GM23248 (cell line): ENCODE measurements at places on chromosomes 1 and 21.

DNA sequence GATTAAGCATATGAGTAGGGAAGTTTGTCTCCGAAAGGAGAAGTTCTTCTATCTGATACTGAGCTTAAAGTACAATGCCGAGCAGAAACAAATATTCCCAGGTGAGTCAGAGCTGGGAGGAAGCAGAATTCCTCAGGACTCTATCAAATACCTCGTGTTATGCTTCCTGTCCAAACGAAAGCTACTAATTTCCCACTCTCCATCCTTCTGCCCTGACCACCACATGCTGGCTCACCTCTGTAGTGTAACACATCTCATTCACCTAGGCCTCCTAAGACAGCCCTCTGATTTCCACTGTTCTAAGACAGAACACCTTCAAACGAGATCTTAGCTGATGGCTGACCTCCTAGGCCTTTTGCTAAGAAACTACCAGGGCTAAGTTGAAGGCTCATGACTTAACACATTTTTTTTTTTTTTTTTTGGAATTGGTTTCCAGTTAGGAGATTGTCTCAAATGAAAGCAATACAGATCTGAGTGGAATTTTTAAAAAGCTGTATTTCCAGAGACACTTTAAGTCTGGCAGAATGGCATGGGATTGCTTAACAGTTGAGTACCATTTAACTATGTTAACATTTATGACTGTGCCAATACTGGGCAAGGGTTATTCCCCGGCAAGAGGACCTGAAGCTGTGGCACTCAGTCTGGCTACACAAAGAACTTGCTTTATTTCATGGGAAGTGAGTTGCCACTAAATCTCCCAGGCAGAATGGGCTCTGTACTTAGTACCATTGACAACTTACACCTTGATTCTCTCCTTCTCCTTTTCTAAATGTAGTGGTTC, 583.4 kb downstream of the DPYD start:
- no peak for DNase-seq

DNA sequence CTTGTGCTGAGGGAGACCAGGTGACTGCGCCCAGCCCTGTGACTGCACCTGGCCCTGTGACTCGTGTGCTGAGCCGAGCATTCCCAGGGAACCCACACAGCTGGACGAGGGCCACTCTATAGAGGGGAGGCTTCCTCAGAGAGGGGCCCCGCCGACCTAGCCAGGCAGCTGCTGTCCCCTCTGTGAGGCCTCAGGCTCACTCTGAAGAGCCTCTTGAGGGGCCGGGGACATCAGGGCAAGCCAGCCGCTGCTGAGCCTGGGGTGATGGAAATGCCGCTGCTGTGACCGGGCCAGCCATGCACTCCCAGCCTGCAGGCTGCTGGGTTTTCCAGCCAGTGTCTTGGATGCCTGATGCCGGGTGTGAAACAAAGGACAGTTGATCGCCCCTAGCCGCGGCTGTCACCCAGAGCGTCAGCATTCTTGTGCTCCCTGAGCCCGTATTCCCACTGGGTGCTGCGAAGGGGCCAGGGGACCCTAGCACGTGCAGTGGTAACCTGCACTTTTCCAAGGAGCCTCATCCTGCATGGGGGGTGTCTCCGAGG, 17.5 kb downstream of the PFKL start:
- no peak for DNase-seq

DNA sequence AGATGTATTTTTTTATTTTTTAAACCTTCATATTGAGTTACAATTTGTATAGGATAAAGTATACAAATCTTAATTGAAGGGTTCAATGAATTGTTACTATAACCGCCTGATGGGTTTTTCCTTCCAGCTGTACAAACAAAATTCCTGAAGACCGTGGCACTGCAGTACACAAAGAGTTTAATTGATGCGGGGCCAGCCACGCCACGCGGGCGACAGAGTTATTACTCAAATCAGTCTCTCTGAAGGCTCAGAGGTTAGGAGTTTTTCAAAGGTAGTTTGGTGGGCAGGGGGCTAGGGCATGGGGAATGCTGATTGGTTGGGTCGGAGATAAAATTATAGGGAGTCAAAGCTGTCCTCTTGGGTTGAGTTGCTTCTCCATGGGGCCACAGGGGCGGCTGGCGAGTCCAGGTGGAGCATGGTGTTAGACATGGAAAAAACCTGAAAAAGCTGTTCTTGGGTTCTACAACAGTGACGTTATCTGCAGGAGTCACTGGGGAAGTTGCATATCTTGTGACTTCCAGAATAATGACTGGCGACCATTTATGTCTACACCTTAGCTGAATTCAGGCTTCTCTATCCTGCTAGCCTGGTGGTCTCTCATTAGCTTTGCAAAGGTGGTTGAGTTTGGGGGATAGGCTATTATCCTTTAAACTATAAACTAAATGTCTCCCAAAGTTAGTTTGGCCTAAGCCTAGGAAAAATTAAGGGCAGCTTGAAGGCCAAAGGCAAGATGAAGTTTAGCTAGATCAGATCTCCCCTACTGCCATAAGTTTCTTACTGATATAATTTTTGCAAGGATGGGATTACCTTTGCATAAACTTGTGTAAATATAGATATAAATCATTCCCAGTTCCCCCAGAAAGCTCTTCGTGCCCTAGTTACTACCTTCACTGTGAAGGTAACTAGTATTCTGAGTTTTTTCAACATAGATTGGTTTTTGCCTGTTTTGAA, 13.0 kb upstream of the TMEM9 start:
- no peak for DNase-seq

- no peak for DNase-seq
Measured at GRCh38 chr1:2639203-2639602, 6.4 kb upstream of the MMEL1 start.

DNA sequence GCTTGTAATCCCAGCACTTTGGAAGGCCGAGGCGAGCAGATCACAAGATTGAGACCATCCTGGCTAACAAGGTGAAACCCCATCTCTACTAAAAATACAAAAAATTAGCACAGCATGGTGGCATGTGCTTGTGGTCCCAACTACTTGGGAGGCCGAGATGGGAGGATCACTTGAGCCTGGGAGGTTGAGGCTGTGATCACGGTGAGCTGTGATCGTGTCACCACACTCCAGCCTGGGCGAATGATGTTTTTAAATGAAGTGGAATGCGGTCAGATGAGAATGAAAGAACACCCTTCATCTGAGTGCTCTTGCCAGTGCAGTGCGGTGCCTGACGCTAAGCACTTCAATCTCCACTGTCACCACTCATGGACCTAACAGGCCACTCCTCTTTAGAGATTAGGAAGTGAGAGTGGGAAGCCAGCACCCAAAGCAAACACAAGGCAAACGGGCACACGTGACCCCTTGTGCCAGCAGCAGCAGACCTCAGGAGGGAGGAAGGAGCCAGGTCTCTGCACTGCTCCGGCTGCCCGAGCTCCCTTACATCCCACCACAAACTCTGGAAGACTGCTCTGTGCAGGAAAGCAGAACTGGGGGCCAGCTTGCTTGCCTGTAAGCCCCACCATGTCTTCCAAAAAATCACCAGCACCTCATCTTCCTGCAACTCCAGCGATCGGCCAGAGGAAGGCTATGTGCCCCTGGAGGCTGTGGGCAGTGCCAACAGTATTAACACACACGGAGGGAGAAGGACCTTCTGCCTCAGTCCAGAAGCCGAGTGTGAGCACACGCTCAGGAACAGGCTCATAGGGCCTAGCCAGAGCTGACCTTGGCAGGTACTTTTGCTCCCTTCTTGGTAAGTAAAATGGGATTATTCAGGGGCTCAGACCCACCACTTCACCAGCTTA, 9.7 kb downstream of the CTNNBIP1 start:
- DNase-seq: no peak

- no peak for DNase-seq
Measured at GRCh38 chr21:41613533-41613909, 105.6 kb upstream of the TMPRSS2 start.
